ENCODE measurements at places on chromosomes 1 and 21. TPM values are rescaled to one million over a fixed set of nuclear protein-coding genes. Genes with fewer than 3 reads are reported as not detected.

GRCh38 chr1:208242941-208243526, 1.1 kb downstream of the PLXNA2 start:
- DNase-seq = no peak

OLFML2B gene
- 49.7 TPM for total RNA-seq

DNA sequence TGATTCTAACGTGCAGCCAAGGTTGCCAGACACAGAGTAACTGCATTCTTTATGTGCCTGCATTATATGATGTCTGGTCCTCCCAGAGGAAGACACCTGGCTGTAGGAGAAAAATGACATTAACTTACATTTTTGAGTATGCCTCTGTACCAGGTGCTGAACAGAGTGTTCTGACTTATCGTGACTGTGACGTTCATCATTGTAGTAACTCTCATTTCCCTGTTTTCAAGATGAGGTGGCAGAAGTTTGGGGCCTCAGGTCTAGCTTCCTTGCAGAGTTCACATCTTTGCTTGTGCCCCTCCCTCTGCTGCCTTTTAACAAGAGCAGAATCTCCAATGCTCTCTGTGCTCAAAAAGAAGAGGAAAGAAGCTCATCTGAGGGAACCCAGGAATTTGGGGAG, 488.0 kb downstream of the AJAP1 start:
- DNase-seq = no peak

SERPINC1 gene
- total RNA-seq = not detected

CELA2A gene
- not detected for total RNA-seq

GRCh38 chr1:163163881-163164582, 38.7 kb downstream of the RGS5 start:
- no peak for DNase-seq

GRCh38 chr1:60889709-60890108, 192.7 kb upstream of the NFIA start:
- DNase-seq = no peak

Data from posterior vena cava (tissue), 2 donors.